ENCODE measurements at places on chromosomes 5 and 9.

DNA sequence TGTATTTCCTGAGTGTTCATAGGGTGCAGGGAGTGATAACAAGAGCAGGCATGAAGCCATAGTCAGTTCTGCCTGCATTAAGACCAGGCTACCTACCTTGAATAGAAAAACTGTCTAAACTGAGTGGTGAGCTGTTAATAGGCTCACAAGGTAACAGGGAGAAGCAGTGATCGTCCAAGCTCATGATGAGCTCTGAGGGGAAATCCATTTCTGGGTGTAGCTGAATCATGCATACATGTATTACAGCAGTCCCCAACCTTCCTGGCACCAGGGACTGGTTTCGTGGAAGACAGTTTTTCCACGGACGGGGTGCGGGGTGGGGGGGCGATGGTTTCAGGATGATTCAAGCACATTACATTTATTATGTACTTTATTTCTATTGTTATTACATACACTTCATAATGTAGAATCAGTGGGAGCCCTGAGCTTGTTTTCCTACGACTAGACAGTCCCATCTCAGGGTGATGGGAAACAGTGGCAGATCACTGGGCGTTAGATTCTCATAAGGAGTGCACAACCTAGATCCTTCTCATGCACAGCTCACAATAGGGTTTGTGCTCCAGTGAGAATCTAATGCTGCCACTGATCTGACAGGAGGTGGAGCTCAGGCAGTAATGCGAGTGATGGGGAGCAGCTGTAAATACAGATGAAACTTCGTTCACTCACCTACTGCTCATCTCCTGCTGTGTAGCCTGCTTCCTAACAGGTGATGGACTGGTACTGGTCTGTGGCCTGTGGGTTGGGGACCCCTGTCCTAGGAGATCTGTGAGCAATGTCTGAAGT is 100.0 kb upstream of the IL6ST start:
- no peak for DNase-seq

- no peak for DNase-seq
These were observed 58.1 kb upstream of the TMEM215 start for GRCh38 chr9:32725066-32725860.

- no peak for DNase-seq
These were observed 298.7 kb downstream of the CDH12 start for GRCh38 chr5:22554475-22554874.

- DNase-seq = no peak
These were observed 13.8 kb downstream of the MACIR start for GRCh38 chr5:103272377-103272776.

GRCh38 chr5:1820926-1821325 is 19.7 kb downstream of the NDUFS6 start:
- DNase-seq = no peak

DNA sequence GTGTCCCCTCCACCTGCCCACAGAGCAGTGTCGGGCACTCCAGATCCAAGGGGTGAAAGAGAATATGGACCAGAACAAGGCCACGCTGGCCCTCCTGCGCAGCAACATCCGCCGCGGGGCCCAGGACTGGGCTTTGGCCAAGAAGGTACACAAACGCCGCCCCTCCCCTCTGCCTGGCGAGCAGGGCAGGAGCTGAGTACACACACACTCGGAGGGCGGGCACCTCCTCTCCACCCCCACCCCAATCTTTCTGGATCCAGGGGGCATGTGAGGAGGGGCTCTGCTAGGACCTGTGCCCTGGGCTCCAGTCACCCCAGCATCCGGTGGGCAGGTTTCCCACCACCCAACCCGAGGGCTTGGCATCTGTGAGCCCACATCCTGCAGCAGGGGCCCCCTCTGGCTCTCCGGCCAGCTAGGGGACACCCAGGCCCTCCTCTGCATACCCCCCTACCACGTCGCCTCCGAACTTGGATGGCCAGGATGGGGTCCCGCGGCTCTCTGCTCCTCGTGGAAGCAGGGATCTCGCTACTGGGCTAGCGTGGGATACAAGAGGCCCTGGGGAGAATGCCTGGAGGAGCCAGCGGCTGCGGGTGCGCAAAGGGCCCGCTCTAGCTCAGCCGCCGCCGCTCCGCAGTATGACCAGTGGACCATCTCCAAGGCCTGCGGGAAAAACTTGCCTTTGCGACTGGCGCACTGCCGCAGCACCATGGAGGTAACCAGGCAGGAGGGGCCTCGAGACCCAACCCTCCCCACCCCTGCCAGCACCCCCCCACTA is 3.1 kb downstream of the CCDC183 start:
- no peak for DNase-seq

DNA sequence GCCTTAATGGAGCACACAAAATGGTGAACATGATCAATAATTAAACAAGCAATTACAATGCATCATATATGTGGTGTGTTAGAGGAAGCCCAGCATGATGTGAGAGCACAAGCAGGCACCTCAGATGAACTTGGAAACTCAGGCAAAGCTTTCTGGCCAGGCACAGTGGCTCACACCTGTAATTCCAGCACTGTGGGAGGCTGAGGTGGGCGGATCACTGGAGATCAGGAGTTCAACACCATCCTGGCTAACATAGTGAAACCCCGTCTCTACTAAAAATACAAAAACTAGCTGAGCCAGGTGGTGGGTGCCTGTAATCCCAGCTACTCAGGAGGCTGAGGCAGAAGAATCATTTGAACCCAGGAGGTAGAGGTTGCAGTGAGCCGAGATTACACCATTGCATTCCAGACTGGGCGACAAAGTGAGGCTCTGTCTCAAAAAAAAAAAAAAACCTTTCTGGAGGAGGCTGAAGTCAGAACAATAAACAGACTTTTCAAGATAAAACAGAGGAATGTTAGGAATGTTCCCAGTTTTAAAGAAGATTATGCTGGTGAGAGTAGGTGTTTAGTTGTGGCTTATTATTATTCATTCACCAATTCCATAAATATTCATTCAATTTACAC is 159.4 kb downstream of the CEMIP2 start:
- no peak for DNase-seq

DNA sequence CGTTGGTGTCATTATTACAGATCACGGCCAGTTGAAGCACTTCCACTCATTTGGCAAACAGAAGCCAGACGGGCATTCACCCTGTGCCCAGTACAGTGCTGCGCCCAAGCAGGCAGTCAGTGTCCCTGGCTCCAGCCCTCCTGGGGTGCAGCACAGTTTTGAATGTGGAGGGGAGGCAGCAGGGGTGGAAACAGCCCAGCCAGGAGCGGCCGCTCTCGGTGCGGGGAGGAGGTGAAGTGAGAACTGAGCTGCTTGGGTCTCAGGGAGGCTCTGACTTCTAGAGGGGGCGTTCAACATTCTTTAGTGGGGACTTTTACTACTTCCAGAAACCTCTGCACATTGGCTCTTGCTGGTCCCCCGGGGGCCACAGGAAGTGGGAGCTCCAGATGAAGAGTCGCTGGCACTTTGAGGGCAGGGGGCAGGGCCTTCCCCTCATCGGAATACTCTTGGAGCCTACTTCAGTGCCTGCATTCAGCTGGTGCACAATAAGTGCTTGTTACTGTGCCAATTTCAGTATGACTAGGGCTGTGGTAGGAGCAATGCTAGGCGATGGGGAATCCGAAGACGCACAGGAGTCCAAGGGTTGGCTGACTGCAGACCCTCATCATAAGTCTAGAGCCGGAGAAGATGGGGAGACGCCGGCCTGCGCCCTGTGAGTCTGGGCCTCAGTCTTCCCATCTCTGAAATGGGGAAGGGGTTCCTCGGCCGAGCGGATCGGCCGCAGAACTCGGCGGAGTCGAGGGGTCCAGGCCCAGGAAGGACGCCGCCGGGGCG is 492 bp upstream of the NEK6 start:
- no peak for DNase-seq

DNA sequence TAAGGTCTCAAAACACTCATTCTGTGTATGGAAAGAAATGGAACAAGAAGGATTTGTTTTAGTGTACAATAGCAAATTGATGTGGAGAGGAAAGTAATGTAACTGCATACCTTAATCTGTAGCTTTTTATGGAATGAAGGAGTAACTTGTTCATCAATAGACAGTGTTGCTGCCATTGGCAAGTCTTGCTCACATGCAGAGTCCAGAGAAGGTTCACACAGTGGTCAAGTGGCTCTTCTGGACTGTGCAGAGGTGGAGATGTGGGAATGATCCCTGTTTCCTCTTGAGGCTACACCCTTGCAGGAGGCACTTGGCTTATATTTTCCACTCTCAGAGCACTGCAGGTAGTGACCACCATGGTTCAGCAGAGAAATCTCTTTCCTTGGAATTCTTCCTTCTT is 132.9 kb upstream of the ANKH start:
- DNase-seq = no peak

GRCh38 chr5:952597-953271 is 55.9 kb upstream of the NKD2 start:
- no peak for DNase-seq

- DNase-seq = no peak
These were observed 331.9 kb downstream of the SPOCK1 start for GRCh38 chr5:137167187-137167586.

DNA sequence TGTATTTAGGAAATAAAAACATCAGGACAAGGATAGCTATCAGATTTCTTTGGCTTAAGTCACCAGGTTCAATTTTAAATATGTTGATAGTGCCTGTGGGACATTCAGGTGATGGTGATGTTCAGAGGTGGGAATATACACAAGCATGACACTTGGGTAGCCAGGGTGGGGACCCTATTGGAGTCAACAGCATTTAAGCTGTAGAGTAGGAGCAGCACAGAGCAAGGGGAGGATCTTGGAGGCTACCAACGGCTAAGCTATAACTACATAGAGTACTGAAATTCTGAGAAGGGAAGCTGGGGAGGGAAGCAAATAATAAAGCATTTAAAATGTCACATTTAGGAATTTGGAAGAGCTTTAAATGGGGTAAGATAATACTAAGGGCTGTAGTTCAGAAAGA is 177.7 kb downstream of the CPLANE1 start:
- DNase-seq = no peak

GRCh38 chr5:19044931-19045695 is 942.9 kb downstream of the CDH18 start:
- DNase-seq = no peak

DNA sequence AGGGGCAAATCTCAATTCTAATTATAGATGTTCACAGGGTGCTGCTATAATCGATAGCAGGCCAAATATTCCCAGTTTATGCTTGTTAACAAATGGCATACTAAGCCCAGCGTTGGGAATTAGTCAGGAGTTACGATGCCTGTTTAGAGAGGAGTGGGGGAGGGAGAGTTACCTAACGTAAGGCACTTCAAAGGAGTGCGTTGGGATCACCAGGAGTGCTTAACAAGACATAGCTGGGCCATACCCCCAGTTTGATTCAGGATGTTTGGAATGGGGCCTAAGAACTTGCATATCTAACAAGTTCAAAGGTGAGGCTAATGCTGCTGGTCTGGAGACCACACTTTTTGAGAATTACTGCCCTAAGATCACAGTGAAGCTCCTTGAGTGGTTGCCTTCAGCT is 14.5 kb upstream of the SRP19 start:
- DNase-seq = no peak

- no peak for DNase-seq
These were observed 124.5 kb upstream of the SMIM23 start for GRCh38 chr5:171661143-171661542.

Data from NCI-H1436 treated with DMSO at 0.1 percent for 48 hours (cell line).